ENCODE measurements at places on chromosomes 2 and 18.

DNA sequence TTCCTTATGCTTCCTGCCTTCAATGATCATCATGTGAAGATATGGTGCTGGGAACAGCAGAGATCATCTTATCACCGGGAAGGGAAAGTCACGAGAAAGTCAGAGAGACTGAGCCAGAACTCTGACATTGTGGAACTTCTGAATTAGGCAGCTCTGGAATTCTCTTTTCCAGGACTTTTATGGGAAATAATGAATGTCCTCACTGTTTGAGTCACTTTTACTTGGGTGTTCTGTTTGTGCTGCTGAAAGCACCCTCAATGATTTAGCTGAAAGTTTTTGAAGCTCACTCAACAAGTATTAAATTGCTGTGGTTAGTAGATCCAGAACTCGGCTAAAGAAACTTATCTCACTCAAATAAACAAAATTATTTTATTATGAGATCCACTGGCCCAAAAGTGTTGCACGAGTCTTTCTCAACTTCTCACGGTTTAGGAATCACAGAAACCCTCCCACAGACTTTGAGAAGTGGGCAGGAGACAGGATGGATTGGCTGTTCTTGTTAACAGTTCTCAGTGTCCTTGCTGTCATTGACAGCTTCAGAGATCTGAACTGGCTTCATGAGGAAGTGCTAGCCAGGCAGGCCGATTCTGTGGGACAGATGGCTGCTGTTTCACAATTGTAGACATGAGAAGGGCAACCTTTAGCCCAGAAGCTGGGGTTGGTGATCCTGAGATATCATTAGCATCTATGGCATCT, 26.4 kb upstream of the ATRAID start:
- DNase-seq = no peak

DNA sequence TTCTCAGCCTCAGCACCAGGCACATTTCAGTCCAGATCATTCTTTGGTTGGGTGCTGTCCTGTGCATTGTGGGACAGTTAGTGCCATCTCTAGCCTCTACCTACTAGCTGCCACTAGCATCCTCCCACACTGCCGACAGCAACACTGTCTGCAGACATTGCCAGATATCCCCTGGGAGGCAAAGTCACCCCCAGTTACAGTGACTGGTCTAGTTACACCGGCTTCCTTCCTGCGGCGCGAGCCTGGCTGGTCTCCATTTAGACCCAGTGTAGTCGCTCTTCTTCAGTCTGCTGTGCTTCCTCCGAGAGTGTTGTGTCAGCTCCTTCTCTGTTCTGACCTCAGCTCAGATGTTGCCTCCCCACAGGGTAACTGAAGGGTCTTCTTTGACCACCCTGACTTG, 283.1 kb downstream of the PHLPP1 start:
- DNase-seq = no peak

DNA sequence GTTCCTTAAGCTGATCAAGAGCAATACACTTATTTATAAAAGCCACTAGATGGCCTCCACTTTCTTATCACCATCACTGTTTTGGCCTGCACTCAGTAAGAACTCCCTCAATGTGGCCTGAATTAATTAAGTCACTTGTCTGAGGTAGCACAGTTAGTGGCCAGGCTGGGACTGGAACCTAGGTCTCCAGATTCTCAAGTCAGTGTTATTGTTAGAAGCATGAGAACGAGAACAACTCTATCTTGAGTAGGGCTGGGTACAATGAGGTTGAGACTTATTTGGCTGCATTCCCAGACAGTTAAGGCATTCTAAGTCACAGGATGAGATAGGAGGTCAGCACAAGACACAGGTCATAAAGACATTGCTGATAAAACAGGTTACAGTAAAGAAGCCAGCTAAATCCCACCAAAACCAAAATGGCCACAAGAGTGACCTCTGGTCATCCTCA, 115.8 kb downstream of the SS18 start:
- no peak for DNase-seq

DNA sequence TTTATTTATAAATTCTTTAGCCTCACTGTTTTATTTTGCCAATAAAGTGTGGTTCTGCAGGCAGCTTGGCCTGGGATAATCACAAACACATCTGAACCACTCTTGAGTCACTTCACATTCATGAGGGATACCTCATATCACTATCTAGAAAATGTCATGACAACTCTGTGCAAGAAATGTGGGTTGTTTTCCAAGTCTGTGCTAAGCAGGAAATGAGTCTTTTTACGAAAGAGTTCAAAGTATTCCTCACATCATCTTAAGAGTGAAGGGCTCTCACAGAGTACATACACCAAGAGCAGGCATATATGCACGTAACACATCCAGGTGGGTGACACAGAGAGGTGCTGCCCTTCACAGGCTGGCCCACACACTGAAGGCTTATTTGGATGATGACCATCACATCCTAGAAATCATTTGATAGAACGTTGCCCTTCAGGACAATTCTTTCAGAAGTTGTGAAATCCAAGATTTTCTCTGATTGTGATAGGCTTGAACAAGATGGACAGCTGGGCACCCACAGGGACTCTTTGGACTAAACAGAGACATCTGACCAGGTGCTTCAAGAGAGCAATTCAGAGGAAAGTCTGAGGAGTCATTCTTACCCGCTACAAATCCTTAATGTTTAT, 811.1 kb upstream of the LRATD1 start:
- no peak for DNase-seq

- DNase-seq = no peak
Observed at GRCh38 chr2:95337829-95338228, 40.7 kb downstream of the KCNIP3 start.
